ENCODE measurements at places on chromosomes 7 and 10.
A peak's percentile ranks its signal among the peaks of the same experiment; 100 is the strongest.

GRCh38 chr10:123156078-123156477, 1.9 kb downstream of the BUB3 start:
- DNase-seq = no peak

DNA sequence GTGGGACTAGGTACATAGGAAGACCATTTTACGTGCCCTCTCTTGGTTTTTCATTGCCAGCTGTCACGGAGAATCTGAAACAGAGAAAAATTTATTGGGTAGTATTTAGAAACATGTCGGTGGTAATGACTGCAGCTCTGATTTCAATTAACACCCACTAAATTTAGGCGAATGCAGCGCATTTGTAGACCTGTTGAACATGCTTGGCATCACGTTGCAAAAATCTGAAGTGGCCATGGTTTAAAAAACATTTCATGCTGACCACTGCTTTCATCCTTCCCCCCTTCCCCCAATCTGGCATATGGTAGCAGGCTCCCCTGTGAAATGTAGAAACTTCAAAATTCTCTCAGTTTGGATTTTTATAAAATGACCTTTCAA, 34.0 kb downstream of the LRMDA start:
- DNase-seq = no peak

DNA sequence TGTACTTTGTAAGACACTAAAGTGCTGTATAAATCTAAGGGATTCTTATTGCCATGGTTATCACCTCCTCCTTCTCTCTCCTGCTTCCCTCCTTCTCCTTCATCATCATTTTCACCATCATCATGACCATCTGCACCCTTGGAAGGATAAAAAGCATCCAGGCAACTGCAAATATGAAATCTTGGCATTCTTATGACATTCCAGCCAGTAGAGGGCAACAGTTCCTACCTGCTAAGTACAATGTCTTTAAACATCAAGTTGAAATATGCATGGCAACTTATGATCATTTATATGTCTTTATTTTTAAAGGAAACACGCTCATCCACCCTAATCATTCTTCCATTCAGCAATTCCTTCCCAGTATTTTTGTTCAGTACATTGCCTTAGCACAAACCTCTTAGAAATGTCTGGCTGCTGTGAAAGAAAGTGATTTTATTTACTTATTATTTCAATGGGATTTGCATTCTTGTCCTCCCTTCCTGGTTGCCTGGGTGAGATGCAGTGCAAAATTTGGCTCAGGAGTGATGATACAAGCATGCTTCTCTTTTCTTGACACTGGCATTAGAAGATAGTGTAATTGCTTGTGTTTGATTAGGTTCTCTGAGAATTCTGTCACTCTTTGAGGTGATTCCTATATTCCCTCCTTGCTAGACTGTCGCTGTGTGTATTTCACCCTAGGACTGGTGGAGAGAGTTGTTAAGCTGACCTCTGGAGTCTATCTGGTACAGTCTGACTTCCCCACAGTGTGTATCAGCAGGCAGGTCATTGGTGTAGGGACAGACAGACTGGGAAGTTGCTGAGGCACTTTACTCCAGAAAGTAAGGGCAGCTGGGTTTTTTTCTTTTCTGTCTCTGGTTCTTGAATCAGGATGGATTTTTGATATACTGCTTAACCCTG, 188.5 kb upstream of the BMPER start:
- peak; percentile 45 for DNase-seq

DNA sequence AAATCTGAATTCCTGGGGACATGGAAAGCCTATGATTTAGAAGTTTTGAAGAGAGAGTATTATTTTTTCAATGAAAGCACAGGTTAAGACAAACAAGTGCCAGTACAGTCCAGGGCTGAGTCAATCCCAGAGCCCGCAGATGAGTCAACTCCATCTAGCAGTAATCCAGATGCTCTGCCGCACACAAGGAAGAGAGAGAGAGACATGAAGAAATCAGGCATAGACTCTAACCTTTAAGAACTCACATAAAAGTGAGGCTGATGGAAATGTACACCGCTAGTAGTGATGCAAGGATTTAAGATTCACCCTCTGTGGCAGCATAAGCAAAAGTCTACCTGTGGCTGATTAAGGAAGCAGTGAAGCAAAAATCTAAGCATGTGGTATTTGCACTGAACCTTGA, 651.5 kb downstream of the TNS3 start:
- DNase-seq = no peak

DNA sequence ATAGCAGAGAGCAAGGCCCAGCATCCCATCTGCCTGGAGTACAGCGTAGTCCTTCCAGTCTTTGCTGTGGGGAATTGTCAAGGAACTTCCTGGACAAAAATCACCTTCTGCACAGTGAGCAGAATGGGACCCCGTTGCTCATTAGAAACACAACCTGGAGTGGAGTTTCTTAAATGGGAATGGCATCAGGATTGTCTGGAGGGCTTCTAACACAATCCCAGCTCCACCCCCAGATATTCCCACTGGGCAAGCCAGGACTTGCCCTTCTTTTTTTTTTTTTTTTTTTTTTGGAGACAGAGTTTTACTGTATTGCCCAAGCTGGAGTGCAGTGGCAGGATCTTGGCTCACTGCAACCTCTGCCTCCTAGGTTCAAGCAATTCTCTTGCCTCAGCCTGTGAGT, 356.4 kb downstream of the GALNT17 start:
- no peak for DNase-seq

DNA sequence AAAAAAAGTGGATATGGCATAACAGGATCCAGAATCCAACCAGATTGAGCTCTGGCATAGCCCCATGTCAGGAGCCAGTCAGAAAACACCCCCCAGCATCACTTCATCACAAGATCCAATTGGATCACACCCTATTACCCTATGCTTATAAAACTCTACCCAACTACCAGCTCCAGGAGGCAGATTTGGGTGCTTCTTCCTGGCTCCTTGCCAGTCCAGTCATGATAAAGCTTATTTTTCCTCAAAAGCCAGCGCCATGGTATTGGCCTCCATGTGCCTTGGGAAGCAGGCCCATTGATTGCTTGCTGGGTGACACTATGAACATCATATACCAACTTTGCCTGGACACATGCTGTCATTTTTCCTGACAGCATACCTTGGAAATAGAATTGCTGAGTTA, 281.4 kb upstream of the MKLN1 start:
- DNase-seq = no peak

DNA sequence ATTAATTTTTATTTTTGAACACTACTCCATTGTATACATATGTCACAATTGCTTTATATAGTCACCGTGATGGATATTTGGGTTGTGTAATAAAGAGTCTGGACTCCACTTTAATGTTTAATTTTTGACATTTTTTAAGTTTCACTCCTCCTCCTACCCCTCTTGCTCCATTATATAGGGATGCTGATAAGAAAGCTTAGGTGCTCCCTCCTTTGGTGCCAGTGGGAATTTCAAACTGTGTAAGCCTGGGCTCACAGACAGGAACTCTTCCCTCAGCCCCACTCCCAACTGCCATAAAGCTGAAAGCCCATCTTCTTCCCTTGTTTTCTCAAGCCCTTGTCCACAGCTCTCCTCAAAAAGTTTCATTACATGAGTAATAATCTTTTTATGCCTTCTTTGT, 47.6 kb downstream of the TWIST1 start:
- DNase-seq = no peak

- no peak for DNase-seq
Measured at GRCh38 chr10:130931256-130931655, 380.3 kb downstream of the TCERG1L start.

DNA sequence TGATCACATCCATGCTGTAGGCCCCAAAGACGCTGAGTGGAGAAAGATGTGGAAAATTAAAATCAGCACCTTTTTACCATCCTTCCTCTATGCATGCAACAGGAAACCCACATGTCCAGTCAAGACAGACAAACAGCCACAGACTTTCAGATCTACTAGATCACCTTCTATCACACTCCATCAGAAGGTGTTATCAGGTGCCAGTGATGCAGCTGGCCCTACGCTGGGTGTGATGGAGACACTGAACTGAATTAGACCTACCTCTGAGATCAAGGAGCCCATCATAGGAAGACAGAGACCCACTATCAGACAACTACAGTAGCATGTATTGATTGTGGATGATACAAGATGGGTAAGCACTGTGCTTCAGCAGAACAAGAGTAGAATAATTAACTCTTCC, 15.5 kb downstream of the CYP3A4 start:
- DNase-seq = no peak

- DNase-seq = no peak
Measured at GRCh38 chr10:3527869-3528268, 257.1 kb downstream of the KLF6 start.

DNA sequence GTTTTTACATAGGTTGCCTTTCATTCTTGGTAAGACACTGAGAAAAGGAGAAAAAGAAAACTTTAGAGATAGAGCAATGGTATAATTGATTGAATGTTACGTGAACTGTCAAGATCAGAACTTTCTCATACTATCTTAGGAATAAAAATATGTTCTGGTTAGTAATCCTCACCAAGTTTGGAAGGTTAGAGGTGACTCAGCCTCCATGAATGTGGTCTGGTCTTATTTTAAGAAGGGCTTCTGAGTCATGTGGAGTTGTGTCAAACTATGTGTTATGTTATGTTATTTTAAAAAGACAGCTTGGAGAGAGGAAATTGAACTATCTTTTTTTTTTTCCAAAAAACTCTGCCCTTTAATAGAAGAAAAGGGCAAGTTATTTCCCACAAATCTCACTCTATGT, 458.6 kb upstream of the KLF6 start:
- no peak for DNase-seq

DNA sequence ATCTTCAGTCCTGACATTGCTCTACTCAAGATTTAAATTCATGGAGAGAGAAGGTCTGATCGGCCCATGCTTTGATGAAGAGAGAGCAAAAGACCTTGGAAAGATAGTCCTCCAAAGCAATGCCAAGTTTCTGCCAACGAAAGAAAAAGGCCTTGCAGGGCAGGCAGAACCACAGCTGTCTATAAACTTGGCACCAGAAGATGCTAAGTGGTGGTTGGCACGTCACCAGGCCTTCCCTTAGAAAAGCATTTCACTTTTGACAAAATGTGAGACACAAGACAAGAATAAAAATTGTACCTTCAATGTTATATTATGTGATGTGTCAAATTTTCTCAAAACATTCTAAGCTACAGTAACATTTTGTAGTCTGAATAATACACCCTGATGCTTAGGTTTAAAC, 42.0 kb upstream of the FGFR2 start:
- DNase-seq = no peak

- DNase-seq = peak; percentile 31
Measured at GRCh38 chr10:112761256-112761655, 188.8 kb upstream of the TCF7L2 start.

- DNase-seq = no peak
Measured at GRCh38 chr7:86598311-86598710, 45.4 kb upstream of the GRM3 start.

- DNase-seq = no peak
Measured at GRCh38 chr7:93964813-93965212, 39.3 kb downstream of the BET1 start.

DNA sequence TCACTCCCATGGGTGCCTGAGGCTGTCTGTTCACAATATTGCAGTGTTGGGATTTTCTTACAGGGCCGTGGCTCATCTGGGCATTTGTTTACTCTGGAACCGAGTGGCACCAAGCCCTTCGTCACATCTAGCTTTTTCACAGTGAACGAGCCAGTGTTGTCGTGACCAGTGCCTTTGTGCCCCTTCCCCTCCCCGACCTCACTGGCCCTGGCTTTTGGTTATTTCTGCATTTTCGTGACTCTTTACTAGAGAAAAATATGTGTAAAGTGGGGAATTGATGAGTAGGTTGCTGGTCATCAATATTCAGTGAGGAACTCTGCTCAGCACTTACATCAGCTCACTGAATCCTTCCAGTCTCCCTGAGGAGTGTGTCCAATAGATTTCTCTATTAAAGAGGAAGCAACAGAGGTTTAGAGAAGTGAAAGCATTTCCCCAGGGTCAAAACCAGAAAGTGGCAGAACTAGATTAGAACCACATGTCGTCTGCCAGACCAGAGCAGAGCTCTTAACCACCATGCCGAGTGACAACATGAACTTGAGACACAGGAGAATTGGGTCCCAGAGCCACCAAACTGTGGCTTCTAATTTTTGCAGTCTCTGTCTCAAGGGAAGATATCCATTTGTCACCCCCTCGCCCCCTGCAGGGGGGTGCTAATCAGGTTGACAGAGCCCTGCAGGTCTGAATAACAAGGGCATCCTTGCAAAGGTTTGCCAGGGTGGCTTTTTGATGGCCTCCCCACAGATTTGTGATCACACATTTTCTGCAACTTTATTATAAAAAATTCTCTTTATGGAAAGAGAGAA, 125.3 kb downstream of the CHN2 start:
- DNase-seq = no peak

- no peak for DNase-seq
Measured at GRCh38 chr7:44454348-44454747, 36.1 kb downstream of the NUDCD3 start.

DNA sequence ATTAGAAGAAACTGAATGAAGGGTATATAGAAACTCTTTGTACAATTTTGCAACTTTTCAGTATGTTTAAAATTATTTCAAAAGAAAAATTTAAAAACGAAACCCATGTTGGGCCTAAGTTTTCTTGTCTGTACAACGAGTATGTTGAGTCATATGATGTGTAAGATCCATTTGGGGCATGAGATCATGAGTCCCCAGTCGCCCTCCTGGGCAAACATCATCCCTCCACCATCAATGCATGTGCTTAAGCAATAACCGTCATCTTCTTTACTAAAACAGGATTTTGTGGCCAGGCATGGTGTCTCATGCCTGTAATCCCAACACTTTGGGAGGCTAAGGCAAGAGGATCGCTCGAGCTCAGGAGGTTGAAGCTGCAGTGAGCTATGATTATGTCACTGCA, 54.2 kb upstream of the CDCA7L start:
- no peak for DNase-seq

DNA sequence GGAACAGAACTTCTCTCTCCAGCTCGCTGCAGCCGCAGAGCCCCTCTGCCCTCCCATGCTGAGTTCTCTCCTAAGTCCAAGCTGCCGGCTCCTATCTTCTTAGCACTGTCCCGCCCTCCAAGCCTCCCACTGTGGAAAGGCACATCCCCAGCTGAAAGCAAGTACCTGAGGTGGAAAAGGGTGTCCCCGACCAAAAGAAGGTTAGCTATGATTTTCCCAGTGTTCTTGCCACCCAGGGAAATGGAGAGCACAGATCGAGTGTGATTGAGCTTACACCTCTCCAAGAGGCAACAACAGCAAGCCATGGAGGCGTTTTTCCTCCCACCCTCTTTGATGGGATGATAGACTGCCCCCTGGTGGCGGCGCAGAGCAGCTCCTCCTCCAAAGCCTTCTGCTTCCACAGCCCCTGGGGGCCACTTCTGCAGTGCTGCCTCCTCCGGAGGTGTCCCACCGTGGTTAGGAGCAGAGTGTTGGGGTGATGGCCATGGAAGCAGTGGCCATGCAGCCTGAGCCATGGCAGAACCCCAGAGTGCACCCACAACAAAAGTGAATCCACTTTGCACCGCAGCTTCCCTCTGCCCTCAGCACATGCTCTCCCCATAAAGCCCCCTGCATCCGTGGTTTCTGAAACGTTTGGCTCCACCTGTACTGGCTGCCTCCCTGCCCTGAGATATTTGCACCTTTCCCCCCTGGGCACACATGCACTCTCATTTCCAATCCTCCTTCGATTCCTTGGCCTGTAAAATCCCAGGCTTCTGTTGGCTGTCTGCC, 143.1 kb upstream of the STK17A start:
- DNase-seq = peak; percentile 67
